ENCODE measurements at places on chromosomes 5 and 9.

DNA sequence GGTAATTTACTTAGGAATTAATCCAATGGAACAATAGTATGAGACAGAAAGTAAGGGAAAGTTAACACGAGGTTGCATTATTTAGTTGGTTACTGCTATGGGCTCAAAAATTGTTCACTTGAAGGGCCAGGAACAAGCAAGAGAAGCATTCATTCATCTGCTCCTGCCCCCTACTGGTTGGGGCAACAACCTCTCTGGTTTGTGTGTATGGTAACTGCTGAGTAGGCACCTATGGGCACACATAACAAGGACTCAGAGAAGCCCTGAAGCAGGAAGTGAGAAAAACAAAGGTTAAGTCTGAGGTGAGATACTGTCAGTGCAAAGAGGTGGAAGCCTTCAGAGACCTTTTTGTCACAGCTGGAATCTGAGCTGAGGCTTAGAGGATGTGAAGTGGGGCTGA lies 34.4 kb upstream of the RANBP6 start:
- DNase-seq: peak; percentile 1

DNA sequence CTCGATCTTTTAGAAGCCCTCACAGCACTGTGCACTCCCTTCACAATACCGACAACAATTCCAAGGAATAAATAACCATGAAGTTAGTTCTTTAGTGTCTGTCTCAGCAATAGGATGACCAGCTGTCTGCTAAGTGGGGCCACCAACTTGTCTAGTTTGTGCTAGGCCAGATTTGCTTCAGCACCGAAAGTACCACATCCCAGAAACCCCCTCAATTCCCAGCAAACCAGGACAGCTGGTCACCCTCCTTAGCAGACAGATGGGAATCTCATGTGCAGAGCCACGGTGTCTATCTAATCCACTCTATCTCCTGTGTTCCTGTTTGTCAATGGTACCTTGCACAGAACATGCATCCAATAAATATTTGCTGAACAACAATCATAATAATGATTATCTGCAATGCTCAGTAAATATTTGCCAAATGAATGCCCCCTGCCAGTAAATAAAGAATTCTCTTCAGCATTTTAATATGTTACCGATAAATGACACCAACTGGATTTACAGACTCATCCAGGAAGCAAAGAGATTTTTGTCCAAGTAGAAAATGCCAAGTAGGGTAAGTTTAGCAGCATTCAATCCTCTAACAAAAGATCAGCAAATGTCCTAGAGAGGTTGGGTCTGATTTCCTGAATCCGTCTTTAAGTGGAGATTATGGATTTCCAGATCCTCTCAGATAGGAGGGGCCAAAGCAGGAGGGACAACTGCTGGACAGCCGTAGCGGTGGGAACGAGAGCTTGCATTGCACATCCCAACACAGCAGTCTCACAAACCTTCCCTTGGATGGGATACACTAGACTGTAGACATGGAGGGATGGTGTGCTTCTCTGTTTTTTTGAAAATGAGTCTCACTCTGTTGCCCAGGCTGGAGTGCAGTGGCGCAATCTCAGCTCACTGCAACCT lies 51.9 kb upstream of the ANKRD33B start:
- DNase-seq: no peak

DNA sequence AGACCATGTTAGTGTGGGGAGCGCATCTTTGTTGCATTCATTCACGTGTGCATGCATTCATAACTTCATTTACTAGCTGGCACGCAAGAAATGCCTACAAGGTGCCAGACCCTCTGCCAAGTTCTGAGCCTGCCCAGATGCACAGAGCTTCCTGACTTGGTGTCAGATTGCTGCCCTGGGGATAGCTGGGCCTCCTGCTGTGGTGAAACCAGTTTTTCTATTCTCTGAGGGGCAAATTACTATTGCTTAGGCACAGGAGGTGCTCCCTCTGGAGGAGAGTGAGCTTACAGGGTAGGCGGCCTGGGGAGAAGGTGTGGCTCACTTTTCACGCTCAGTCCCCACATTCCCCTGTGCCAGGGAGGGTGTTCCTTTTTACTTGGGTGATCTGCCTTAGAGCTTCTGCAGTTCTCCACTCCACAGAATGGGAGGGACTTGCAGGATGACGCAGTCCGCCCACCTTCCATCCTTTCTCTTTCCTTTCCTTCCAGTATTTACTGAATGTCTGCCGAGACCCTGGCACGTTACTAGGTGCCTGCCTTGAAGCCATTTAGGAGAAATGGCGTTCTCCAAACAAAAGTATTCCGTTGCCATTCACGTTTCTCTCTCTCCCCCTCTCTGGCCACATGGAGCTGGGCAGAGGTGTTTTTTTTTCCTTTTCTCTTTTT lies 27.9 kb upstream of the CTNNA1 start:
- DNase-seq: no peak

GRCh38 chr9:37943345-37944265 lies 39.7 kb upstream of the SLC25A51 start:
- DNase-seq: no peak

DNA sequence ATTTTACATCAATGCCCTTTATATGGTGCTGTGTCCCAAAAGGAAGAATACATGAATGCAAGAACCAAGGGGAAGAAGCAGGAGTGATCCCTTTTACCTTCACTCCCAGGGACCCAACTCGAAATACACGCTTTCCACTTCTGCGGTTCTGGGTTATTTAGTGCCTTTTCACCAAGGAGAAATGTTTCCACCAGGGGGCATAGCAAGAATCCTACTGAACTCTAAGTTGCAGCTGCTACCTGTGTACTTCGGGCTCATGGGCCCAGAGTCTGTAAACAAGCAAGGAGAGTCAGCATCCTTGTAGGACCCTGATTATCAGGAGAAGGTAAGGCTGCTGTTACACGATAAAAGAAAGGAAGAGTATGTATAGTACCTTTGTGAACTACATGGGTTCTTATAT lies 45.7 kb downstream of the DPYSL3 start:
- DNase-seq: no peak

- no peak for DNase-seq
Measured at GRCh38 chr5:31291323-31291854, 97.9 kb downstream of the CDH6 start.

DNA sequence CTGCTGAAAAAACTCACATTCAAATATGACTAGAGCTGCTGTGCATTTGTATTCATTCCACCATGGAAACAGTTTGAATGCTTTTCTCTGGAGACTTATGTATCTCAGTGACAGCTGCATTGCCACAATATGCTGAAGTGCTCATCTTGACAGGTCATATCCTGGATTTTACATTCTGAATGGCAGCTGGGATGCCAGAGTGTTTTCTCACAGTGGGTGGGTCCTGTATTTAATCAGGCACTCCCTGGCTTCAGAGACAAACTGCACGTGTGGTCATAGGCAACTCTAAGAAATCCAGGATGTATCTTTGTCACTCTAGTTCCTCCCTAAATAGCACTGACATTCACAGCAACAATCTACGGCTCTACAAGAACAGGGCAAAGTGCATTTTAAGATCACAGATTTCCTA lies 75.6 kb downstream of the ST8SIA4 start:
- no peak for DNase-seq

DNA sequence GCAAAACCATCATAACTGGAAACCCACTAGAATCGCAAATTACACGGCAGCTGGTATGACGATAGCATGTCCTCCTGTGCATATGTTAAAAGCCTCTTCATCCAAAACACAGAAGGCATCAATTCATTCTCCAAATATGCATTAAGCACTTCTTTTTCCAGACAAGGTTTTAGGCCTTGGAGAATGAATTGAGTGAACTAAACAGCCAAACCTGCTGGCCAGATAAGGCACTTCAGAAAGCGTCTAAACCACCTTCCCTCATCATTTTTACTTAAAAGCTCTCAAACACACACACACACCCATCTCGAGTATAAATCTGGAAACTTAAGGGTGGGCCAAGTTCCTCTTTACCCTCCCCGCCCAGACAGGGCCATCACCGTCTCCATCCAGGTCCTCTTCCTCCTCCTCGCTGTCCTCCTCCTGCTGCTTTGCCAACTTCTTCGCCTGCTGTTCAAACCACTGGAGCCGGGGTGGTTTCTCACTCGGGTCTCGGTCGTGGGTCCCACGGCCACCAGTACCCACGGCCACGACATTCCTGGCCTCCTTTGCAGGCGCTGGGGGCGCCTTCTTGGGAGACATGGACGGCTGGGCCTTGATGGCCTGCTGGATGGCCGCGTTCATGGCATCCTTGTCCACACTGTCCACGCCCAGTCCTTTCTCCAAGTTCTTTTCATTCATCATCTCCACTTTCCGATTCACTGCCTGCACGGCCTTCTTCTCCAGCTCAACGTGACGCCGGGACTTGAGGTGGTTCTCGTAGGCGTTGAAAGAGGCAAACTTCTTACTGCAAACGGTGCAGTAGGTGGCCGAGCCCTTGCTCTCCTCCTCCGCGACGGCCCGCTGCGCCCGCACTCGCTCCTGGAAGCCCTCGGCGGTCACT lies 696 bp downstream of the ZNF622 start:
- no peak for DNase-seq

DNA sequence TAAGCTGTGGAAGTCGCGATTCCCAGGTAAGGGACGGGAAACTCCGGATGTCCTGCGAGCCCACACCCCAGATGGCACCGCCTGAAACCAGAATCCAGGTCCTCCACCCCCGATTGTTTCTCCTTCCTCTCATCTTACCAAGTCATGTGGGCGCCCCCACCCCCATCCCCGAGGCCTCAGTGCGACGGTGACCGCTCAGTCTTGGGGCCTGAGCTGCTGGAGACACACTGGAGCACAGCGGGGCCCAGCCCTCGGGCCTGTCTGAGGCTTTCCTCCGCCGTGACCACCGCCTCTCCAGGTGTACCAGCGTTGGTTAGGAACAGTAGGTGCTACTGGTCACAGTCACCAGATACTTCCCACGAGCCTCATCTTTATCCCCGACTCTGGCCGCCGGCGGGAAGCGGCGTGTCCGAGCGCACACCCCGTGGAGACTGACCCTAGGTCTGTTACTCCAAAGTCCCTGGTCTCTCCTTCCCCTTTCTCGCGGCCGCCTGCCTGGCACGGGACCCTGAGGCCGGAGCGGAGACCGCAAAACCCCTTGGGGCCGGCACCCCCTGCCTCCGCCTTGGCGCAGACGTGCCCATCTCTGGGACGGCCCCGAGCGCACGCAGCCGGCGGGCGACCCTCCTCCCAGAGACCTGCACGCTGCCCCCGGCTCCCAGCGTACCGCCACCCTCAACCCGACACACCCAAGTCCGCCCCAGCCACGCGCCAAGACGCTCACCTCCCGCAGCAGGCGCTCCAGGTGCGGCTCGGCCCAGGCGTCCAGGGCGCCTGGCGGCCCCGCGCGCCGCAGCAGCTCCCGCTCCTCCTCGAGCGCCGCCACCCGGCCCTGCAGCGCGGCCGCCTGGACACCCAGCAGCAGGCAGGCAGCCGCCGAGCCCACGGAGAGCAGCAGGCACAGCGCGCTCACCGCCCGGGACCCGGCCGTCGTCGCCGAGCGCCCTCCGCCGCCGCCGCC lies 733 bp downstream of the COL23A1 start:
- DNase-seq: no peak

DNA sequence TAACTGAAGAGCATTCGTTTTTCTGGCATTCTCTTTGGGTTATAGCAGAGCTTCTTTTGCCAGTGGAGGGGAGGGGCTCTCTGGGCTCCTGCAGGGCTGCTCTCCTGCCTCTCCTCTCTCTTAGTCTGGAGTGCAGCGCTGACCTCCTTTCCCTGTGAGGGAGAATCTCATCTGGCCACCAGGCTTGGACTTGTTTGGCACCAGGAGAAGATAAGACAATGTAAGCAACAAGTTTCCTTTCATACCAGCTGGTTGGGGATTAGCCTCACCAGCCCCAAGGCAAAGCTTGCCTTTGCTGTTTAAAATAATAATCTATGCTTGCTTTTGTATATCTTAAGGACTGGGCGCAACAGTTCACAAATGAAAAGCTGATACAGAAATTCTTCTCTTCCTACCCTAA lies 196.4 kb downstream of the TLE4 start:
- no peak for DNase-seq

GRCh38 chr5:177134697-177135225 lies 1.2 kb downstream of the NSD1 start:
- no peak for DNase-seq

GRCh38 chr5:175477440-175477839 lies 920 bp upstream of the SFXN1 start:
- no peak for DNase-seq

DNA sequence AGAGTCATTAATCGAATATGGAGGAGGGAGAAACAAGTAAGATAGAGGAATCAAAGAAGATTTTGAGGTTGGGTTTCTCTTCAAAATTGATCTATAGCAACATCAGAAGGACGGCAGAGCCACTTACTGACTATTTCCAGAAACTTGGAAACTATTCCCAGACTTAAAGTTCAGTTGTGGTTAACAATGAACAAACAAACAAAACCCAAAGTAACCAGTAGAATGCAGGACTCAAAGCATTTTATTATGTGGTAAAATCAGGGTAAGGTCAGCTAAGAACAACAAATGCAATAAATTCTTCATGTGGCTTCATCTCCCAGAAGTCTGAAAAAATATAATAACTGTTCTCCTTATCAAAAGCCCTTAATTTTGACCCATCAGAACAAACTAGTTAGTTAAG lies 54.9 kb upstream of the OSMR start:
- DNase-seq: no peak

- DNase-seq: peak; percentile 25
Measured at GRCh38 chr9:130866474-130866965, 30.1 kb downstream of the QRFP start.

GRCh38 chr9:2576631-2577030 lies 45.0 kb upstream of the VLDLR start:
- DNase-seq: no peak

DNA sequence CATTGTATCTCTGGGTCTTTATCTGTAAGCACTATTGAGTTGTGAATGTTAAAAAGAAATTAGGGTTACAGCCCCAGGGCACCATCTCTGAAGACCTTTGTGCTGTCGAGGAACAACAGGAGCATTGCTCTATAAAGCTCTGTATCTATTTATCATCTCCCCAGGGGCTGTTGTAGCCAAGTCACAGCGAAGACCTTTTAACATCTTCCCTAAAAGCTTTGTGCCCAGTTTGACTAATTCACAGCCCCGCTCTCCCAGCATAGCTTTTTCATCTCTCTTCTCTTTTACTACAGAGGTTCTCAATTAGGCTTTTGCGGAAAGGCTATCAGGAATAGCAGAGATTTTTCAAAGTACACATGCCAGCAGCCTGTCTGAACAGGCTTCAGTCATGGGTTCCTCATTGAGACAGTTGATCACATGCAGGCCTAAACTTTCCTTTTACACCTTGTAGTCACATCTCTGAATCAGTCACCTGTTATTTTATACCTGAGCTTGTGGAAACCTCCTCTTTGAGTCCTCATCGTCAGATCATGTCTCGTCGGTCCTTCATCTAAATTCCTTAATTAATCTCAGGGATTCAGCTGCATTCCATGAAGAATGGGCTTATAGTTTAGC lies 140.5 kb downstream of the NPR3 start:
- no peak for DNase-seq

GRCh38 chr9:94861589-94862272 lies 135.2 kb downstream of the AOPEP start:
- DNase-seq: no peak

GRCh38 chr9:5947912-5948311 lies 57.2 kb downstream of the MLANA start:
- no peak for DNase-seq

- DNase-seq: no peak
Measured at GRCh38 chr9:3758816-3759576, 233.2 kb upstream of the RFX3 start.
